Endodermal cell (in vitro differentiated cells): ENCODE measurements at places on chromosomes 7 and 10. TPM values are rescaled to one million over a fixed set of nuclear protein-coding genes. Genes with fewer than 3 reads are reported as not detected.
A peak's percentile ranks its signal among the peaks of the same experiment; 100 is the strongest.

Gene ZNF239
- 6.2 and 7.5 TPM in 2 replicates for total RNA-seq

Gene SLC39A12
- not detected in 3 replicates for total RNA-seq

DNA sequence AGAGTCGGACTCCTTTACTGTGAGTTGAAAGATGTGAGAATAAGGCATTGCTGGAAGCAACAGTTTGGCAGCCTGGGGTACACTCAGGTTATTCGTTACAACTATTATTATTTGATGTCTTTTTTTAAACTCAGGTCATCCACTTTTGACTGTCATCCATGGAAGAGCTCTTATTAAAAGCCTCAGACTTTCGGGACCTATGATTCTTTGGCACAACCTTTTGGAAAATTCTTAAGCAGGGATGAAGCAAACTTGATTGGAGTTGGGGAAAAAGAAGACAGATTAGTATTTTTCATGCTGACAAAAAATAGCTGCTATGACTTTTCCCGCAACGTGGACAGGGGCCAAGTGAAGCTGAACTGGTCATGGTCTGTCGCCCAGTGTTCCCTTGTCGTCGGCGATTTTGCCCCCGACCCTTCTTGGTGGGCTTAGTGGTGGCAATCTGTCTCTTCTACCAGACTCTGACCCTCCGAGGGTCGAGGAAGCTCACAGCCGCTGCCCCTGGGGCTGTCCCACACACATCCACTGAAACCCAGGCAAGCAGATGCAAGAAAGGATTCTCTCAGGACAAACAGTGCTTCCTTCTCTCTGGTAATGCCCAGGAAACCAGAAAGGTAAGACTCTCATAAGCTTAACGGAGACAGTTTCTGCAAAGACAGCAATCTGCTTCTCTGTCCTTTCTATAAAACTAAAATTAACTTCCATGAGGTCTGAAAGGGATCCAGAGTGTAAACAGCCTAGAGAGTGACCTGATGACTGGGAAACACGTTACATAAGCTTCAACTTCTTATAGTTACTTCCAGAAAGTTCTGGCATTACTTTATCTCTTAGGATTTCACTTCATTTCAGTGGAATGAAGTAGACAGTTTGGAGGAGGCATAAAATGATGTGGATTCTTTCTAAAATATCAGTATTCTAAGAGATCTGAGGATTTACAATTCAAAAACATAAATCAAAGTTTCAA lies 1.0 kb downstream of the CPED1 start:
- peak; percentile 49 for DNase-seq

- DNase-seq = peak; percentile 18
These were observed 20.3 kb downstream of the NANOS1 start for GRCh38 chr10:119049777-119050176.

- peak; percentile 76 for DNase-seq
These were observed 10.0 kb upstream of the CHCHD1 start for GRCh38 chr10:73771722-73772280.
